ENCODE measurements at places on chromosomes 1 and 21.

DNA sequence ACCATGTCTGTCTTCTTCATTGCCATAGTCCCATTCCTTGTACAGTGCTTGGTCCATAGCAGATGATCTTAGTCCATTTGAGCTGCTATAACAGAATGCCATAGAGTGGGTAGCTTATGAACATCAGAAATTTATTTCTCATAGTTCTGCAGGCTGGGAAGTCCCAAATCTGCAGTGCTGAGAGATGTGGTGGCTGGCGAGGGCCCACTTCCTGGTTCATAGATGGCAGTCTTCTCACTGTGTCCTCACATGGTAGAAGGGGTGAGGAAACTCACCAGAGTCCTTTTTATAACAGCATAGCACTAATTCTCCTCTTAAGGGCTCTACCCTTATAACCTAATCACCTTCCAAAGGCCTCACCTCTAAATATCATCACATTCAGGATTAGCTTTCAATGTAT is 23.1 kb upstream of the RAP1A start:
- DNase-seq = no peak

DNA sequence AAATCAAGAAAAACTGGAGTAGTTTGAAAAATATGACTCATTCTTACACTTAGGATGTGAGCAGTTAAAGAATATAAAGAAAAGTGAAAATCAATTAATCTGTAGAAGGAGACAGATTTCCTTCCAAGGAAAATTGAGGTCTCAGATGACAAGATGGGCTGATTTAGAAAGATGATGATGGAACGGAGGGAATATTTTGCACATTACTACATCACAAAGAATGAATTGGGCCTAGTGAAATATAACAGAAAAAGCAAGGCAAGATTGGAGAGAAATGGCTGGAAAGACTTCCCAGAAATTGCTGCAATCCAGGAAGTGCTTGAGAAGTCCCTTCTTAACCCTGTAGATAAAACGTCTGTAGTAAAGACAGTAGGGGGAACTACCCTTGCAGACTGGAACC is 169.1 kb upstream of the SYT6 start:
- DNase-seq = no peak

DNA sequence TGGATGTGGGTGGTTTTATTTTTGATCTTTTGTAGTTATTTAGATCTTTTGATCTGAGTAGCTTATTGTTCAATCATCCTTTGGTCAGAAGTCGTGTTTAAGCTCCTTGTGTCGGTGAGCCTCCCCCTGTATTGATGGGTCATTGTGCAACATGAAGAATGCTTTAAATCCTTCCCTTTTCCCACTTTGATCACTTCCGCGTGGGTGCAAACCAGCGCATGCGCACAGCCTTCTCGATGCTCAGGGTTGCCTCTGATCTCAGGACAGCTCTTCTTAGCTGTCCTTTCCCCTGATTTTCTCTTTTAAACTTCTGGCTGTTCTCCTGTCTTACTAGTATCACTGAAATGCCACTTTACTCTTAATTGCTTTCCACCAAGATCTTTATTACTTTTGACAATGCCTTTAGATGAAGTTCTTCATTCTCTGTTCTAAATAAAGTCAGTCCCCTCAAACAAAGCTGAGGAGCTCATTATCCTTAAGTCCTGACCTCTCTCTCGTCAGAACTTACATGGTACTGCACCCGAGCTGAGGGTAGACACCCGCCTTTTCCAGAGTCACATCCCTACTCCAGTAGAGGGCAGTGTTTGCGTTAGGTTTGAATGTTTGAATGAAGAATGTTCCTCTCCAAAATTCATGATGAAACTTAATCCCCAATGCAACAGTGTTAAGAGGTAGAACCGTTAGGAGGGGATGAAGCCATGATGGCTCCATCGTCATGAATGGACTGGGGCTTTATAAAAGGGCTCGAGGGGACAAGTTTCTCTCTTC is 547.9 kb upstream of the TMPRSS15 start:
- DNase-seq = no peak

- no peak for DNase-seq
Measured at GRCh38 chr1:42747125-42747524, 7.1 kb upstream of the CLDN19 start.
